ENCODE measurements at places on chromosomes 12 and 14. TPM values are rescaled to one million over a fixed set of nuclear protein-coding genes. Genes with fewer than 3 reads are reported as not detected.

Gene TMEM229B
- 0.64 TPM for total RNA-seq

Gene PROX2
- total RNA-seq, result under 0.01 TPM

- DNase-seq, result peak; percentile 33
Measured at GRCh38 chr12:93783832-93784231, 106.7 kb downstream of the CRADD start.

GRCh38 chr12:121921066-121921465, 2.7 kb downstream of the CFAP251 start:
- no peak for DNase-seq

- DNase-seq, result no peak
Measured at GRCh38 chr14:27236601-27237000, 638.8 kb upstream of the NOVA1 start.

DNA sequence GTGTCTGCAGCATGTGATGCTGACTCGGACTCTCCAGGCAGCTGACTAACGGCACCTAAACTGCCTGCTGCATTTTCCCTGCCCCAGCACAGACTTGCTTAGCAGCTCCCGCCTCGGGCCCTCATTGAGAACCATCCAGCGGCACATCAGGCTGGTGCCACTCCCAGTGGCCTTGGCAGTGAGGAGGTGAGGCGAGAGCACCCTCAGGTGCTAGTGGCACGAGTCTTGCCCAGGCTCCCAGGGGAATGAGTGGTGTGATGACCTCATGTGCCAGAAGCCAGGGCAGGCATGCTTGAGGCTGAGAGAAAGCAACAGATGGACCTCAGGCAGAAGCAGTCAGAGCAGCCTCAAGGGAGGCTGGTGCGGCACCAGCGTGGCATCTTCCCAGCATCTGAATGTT, 60.2 kb downstream of the PRKCH start:
- DNase-seq, result no peak

DNA sequence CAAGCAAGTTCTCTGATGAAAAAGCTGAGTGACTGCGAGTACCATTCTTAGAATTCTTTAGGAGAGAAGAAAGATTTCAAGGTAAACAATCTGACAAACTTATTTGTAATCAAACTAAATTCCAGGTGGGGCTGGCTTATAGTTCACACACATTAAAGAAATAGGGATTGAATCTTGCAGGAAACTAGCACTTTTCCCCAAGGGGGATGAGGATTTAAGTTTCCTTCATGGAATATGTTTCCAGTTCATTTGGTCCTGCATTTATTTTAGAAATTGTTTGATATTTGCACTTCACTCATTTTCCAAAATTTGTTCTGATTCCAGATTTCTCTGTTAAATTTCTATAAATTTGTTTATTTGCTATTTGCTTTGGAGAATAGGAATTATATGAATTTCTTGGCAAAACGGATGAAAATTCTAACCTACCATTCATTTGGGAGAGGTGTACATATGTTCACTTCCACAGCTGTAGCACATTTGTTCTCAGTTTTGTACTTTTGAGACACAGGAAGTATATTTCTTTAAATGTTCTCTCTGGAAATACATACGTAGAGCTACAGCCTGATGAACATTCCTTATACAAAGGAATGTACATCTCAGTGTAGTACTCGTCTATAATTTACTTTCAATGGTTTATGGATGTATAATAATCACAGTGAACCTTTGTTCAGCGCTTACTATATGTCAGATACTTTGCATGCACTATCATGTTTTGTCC, 145.5 kb downstream of the AKAP6 start:
- DNase-seq, result no peak

- peak; percentile 4 for DNase-seq
Measured at GRCh38 chr14:69355607-69356281, 42.4 kb downstream of the ERH start.

DNA sequence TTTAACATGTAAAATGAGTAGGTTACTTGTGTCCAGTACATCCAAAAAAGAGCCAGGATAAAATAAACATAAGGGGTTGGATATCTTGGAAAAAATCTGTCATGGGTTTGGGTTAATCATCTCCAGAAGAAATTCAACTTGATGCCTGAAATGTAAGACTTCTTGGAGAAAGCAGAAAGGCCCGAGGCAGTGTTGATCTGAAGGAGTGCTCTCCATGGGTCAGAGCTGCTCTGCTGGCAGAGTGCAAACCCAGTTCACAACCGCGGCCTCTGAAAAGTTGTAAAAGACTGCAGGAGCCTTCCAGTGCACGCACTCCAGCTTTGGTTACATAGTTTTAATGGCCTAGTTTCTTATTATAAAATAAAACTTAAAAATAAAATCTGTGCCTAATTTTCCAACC, 97.3 kb upstream of the ALX1 start:
- DNase-seq, result peak; percentile 14

- DNase-seq, result no peak
Measured at GRCh38 chr14:81946834-81947798, 413.5 kb upstream of the SEL1L start.

DNA sequence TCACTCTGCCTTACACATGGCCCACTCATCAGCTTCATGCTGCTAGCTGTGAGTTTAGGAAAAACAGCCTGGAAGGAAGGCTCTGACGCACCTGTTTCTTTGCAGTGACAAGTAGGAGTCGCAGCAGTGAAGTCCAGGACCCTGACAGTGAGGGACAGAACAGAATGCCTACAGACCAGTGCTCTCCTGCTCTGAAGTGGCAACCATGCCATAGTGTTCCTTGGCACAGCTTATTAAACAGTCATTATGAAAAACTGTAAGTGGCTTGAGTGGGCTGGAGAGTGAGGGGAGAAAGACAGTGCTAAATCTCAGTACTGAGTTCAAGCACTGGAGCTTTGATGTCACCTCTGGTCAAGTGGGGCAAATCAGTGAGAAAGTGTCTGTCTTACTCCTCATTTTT, 61.7 kb downstream of the MYRFL start:
- DNase-seq, result no peak

Gene RTN1
- 0.43 TPM for total RNA-seq

Gene SLC25A47
- total RNA-seq, result not detected

DNA sequence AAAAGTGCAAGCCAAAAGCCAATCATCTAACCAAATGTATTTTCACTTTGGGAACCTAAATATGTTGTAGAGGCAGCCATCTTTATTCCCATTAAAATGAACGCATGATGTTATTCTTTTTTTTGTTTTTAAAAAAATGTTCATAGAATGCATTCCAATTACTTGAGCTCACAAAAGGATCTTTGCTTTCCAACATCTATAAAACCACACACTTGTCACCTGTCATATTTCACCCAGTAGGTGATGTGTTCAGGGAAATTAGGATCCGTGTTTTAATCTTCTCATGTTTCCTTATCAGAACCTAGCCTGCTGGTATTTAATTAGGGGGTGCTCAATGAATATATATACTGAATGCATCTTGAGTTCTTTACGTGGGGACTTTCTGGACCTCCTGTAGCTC, 13.6 kb downstream of the TTC8 start:
- DNase-seq, result no peak

DNA sequence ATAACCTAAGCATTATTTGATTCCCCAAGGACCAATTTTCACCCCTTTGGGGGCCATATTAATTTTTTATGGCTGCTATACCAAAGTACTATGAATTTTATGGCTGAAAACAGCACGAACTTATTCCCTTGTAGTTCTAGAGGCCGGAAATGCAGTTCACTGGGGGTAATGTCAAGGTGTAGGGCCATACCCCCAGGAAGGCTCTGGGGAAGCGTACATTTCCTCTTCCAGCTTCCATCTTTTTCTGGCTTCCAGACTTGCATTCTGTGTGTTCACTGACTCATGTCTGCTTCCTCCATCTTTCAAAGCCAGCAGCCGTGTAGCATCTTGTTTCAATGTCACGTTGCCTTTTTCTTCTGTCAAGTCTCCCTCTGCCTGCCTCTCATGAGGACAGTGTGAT, 133.5 kb downstream of the BICD1 start:
- DNase-seq, result no peak

- DNase-seq, result peak; percentile 73
Measured at GRCh38 chr14:68246074-68246785, 426.7 kb downstream of the RAD51B start.

Gene CMA1
- not detected for total RNA-seq

GRCh38 chr12:123828854-123829547, 66.9 kb downstream of the DNAH10 start:
- DNase-seq, result no peak

DNA sequence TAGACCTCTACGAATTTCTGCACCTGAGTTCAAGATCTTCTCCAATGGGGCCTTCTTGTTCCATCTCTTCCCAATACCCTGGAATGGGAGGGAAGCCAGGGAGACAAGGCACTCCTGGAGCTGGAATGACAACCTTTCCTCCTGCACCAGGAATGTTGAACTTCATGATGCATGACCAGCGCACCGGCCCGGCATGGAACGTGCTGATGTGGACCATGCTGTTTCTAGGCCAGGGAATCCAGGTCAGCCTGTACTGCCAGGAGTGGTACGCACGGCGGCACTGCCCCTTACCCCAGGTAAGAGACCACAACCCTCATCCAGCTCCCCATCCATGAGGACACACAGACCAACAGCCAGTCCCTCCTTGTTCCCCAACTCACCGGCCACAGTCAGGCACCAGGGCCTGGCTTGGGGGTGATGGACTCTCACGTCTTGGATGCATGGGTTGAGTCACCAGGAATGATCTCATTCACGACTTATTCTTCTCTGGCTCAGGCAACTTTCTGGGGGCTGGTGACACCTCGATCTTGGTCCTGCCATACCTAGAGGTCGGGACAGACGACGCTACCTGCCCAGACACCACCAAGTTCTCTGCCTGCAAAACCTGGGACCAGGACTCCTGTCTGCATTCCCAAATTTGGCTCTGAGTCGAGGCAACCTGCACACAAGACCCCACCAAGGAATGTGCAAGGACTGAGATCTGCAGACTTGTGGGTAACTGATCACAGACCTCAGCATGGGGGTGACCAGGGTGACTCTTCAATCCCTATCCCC, 20.5 kb downstream of the SOAT2 start:
- no peak for DNase-seq

DNA sequence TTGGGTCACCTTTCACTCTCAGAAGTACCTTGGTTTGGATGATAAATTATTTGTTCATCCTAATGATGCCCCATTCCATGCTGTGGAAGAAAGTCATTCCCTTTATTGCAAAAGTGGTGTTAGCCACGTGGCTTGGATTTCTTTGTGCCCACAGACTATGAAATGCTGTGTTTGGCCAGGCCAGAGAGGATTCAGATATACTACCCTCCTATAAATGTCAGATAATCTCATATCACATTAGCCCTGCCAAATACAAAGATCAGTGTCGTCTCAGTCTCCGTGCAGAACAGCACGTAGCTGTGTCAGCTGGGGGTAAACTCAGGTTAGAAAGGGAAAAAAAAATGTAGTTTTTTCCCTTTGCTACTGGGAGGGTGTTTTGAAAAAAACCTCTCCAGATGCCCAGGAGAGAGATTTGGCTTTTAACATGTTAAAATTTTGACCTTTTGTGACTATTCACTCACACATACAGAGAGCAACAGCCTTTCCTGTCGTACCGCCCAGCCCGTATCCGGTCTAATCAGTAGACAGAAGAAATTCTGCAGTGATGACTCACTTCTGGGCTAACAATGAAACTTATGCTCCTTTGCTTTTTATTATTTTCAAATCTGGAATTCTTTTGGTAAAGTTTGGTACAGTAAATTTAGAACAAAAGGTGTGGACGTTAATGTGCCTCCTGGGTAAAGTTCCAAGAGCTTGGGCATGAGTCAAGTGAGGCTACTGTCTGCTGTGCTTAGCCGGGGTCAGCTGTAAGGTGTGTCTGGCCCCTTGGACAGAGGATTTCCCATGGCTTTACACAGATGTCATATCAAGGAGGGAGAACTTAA, 8.5 kb upstream of the PTPRB start:
- DNase-seq, result peak; percentile 71

DNA sequence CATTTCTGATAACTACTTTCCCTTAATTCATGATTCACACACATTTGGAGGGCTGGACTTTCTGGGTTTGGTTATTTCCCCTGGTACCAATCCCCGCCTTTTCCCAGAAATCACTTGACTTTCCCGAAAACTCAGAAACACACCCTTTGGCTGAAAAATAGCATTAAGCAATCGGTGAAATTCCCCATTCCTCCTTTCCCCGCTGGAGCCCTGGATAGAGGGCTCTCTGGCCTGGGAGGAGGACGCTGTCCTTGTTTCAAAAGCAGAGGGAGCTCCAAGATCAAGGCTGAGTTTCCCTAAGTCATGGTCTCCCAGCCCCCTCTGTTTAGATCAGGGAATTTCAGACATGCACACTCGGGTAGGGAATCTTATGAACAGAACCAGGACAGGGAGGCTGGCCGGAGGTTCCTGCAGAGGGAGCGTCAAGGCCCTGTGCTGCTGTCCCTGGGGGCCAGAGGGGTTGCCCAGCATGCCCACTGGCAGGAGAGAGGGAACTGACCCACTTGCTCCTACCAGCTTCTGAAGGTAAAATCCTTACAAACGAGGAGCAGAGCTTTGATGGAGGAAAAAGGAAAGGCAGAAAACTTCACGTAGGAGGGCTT, at the start of gene C1S:
TSS of gene C1S (plus strand) at position 366 of the 602 bp plus-strand sequence. CDS start 1,195 bp downstream, outside the sequence.
- DNase-seq, result peak; percentile 99

Gene AQP6
- not detected for total RNA-seq

DNA sequence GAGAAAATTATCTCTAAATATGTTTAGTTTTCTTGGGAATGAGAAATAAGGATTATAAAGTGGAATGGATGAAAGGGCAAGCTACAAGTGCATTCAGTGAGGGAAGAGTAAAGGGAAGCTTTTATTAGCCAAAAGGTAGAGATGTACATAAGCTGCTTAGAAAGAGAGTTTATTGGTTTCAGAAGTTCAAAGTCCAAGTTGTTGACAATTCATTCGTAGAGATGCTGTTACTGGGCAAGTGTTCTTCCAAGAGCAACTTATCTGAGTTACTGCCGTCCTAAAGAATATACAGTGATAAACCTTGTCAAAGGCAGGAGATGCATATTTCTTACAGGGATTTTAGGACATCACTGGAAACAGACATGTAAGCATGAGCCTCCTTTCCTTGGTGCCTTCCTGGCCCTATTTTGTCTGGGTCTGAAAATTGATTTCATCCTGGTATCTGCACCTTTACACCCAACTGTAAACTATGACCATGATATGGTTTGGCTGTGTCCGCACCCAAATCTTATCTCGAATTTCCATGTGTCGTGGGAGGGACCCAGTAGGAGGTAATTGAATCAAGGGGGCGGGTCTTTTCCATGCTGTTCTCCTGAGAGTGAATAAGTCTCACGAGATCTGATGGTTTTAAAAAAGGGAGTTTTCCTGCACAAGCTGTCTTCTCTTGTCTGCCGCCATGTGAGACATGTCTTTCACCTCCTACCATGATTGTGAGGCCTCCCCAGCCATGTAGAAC, 46.8 kb downstream of the TRMT5 start:
- no peak for DNase-seq

Measured in fibroblast of villous mesenchyme (primary cell).